Activated CD4-positive, alpha-beta T cell treated with anti-CD3 and anti-CD28 coated beads for 4 hours (primary cell): ENCODE measurements at places on chromosomes 1 and 21.

DNA sequence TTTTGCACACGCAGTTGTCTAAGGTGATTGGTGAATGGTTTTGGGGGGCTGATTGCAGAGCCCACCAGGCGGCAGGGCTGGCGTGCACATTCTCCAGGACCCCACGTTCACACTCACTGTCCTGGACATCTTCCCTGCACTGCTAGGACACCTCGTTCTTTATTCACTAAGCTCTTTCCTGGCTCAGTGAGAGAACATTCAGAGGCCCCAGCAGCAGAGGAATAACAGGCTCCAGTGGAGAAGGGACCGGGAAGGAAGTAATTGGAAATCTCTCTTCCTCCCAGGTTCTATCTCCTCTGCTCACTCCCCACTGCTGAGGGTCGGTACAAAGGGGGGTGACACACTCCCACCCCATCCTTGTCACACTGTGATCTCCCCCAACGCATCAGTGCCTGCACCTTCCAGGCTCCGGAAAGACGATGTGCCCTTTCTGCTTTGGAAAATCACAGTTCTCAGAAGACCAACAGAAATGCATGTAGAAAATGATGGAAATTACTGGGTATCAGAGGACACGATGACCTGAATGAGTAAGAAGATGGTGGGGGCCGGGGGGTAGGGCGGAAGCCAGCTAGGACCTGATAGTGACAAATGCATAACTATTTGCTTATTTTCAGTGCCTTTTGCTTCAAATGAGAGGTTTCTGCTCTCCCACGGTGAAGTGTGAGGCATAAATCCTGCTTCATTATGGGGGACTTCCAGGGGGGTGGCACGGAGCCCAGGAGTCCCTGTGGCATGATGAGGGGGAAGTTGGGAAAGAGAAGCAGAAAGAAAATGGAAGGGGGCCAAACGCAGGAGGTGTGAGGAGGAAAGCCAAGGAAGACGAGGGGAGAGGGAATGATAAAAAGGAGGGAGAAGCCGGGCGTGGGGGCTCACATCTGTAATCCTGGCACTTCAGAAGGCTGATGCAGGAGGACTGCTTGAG is 25.2 kb upstream of the KIF26B start:
- no peak for DNase-seq

- no peak for DNase-seq
Measured at GRCh38 chr1:212791261-212791675, 309 bp downstream of the NSL1 start.

DNA sequence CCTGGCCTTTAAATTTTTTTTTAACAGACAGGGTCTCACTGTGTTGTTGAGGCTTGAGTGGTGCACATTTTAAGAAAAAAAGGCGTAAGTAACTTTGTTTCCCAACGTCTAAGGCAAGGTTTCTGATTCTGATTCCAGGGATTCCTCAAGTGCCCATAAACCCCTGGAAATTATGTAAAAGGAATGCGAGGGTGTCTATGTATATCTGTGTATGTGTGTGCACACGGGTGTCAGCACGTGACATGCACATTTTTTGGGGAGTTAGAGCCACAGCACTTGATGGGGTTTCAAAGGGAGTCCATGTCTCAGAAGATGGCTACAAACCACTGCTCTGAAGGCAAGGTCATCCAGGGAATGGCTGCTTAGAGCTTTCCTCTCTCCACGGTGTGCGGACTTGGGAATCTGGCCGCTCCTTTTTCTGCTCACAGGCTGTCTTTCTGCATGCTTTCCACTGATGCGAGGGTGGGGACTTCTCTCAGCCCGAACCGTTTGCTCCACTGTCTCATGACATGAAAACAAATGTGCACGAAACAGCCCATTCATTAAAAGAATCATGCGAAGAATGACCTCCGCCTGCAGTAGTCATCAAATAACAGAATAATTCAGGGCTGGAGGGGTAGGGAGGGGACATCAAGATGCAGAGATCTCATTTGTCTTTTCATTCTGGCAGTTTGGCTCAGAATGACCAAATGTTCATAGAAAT is 18.7 kb upstream of the RERE start:
- DNase-seq: no peak

DNA sequence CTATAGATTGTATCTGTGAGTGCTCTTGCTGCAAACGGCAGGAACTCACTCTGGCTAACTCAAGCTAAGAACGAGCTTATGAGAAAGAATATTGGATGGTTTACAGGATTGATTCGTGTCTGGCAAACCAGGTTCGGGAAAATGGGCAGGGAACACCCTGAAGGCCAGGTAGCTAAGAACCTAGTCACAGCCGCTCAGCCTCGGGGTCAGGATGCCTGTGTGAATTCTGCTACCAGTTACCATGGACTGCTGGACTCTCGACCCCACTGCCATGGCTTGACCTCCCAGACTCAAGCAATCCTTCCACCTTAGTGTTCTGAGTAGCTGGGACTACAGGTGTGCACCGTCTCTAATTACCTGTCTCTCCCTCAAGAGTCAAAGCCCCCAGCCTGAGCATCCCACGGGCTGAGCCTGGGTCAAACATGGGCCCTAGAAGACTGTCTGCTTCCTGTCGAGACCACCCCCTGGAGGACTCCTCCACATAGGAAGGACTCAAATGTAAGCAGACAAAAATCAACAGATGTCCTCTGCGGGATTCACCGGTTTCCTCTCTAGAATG is 45.8 kb downstream of the NENF start:
- DNase-seq: no peak

GRCh38 chr1:66633159-66633558 is 99.2 kb downstream of the SGIP1 start:
- no peak for DNase-seq

DNA sequence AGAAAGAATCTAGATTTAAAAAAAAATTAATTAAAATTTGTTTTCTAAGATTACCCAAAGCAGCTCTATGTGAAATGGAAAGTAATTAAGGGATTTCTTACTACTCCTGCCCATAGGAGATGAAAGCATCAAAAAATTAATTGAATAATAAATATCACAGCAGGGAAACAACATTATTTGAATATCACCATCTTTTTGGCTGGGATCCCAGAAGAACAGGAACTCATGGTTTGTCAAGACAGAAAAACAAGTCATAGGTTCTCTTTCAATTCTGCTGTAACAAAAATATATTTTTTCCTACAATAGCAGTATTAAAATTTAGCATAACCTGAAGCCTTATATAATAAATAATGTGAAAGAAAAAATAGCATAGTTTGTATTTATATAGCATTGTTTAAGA is 1713.4 kb downstream of the NCAM2 start:
- no peak for DNase-seq

GRCh38 chr1:231176421-231176820 is 14.6 kb downstream of the TRIM67 start:
- DNase-seq: no peak

- no peak for DNase-seq
Measured at GRCh38 chr21:45747802-45748445, 104.4 kb downstream of the PCBP3 start.

- DNase-seq: no peak
Measured at GRCh38 chr21:46121286-46122221, 23.6 kb downstream of the COL6A2 start.

GRCh38 chr1:84422909-84423308 is 24.6 kb downstream of the DNASE2B start:
- no peak for DNase-seq

DNA sequence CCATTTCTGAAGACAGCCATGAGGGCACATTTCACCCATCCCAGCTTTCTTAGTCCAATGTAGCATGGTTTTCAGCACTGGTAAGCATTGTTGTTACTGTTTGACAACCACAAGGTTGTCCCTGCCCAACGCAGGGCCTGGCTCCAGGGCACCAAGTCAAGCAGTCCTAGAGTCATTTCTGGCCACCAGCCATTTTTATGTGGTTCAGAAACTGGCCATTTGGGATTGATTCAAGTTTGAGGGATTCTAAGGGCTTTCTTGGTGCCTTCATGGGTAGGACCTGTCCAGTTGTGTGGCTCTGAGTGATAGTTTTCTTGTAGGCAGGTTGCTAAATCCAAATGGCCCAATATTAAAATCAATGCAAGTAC is 535.4 kb upstream of the USP24 start:
- DNase-seq: no peak

DNA sequence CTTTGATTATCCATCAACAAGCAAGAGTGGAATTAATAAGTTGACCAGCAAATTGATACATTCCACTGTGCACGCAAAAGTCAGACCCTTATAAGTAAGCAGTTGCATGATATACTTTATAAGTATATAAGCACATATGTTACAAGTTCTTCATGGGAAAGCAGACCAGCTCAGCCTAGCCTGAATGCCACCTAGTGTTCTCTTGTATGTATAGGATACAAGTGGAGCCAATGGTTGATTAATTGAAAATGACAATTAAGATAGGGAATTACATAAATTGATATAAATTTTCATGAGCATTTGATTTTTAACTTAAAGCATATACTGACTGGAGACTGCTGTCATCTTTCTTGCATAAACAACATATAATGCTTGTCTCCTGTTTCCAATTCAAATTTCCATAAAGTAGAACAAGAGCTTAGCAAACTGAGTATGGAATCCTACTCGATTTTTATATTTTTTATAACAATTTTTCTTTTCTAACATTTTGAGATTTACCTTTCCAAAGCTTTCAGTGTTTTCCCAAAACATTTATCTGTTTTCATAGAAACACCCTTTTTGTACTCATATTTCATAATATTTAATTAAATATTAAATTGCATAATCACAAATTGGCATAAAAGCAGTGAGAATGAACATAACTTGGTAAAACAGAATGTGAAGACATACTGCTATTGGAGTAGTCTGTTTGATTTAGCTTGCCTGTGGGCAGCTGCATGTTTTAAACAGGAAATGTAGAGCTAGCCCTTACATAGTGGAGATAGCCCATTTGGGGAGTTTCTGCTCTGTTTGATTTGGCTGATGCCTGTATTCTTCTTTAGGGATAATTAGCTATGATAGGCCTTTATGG is 62.8 kb downstream of the MAGI3 start:
- DNase-seq: no peak

DNA sequence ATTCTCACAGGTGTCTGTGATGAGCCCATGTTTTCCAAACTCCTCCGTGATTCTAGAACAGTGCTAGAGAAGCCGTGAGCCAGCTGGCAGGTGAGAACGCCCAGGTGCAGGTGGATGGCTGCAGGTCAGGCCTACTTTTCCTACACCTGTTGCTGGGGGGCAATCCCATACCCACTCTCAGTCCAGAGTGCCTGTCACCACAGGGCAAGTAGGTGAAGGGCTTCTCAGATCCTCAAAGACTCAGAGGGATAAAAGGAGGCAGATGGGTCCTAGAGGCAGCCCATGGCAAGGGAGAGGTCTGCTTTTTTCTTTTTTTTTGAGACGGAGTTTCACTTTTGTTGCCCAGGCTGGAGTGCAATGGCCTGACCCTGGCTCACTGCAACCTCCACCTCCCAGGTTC is 50.7 kb upstream of the H6PD start:
- no peak for DNase-seq

DNA sequence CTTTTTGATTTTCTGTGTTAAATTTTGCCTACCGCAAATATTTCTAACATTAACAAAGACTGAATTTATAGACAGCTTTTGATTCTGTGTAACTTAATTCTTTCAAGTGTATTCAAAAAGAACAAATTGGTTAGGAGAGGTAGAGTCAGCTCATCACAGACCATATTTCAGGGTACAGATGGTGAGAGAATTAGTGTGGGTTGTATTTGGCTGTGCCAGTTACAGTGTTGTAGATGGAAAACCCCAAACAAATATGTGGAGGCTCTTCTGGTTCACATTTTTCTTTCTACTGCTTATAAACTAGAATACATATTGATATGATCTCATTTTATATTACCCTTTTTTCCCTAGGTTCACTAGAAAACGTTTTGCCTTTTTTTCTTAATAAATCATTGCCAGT is 11.1 kb downstream of the RCAN3 start:
- DNase-seq: no peak

GRCh38 chr1:181077576-181078242 is 10.8 kb upstream of the IER5 start:
- DNase-seq: no peak

DNA sequence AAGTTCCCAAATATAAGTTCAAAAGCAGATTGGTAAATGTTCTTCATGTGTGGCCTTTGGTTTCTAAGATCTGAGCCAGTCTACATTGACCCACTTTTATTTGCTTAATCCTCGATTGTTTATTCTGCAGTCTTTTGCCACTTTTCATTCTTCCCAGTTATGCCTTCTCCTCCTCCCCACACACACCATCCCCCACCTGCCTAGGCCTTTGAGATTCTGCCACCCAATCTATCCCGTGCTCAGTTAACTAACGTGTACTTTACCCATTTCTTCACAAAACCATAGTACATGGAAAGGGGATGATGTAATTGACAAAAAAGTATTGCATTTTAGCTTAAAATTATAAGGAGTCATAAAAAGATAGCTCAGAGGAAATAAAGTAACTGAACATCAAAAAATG is 3.7 kb downstream of the CFH start:
- DNase-seq: no peak

DNA sequence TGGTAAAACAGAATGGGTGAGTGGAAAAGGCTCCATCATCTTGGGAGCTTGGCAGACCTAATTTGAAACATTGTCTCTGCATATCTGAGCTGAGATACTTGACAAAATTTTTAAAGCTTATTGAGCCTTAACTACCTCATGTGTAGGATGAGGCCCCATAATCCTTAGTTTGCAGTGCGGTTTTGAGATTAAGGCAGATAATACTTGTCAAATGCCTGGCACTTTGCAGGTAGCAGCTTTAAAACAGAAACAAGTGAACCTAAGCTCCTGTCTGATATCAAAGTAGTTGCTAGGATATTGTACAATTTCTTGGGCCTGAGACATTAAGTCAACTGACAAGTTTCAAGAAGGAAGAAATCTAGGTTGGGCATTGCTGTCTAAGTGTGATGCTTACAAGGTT is 65.3 kb downstream of the TBX19 start:
- no peak for DNase-seq
